ENCODE measurements at places on chromosomes 3 and 15.

- no peak for DNase-seq
Observed at GRCh38 chr15:23538648-23539047, 26.8 kb upstream of the MKRN3 start.

DNA sequence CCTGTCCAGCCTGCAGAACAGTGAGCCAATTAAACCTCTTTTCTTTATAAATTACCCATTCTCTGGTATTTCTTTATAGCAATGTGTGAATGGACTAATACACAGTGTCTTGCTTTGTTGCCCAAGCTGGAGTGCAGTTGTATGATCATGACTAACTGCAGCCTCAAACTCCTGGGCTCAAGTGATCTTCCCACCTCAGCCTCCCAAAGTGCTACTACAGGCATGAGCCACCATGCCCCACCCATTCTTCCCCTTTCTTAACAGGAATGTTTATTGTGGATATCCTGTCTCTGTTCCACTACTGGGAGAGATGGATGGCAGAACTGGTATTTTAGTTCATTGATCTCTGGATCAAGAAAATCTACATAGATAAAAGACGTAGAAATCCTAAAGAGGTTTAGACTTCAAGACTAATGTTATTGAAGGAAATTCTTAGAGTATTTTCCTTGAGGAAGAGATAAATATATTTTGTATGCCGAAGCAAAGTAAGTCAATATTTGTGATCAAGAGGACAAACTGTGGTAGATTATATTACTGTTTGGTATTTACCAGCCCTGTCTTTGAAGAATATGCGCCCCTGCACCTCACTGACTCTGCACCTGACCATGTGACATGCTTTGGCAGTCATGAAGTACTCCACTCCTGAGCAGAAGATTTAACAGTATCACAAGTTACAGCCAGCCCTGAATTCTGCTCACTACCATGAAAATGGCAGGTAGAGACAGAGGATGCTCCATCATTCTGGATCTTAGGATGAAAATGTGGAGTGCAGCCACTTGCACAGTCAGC is 42.9 kb downstream of the UACA start:
- no peak for DNase-seq

- DNase-seq, result no peak
Observed at GRCh38 chr3:24249523-24249922, 245.1 kb downstream of the THRB start.

- no peak for DNase-seq
Observed at GRCh38 chr15:98289747-98290146, 329.2 kb downstream of the ARRDC4 start.

- peak; percentile 20 for DNase-seq
Observed at GRCh38 chr3:150798122-150798618, 35.2 kb upstream of the SIAH2 start.

Measured in MCF 10A (cell line).